ENCODE measurements at places on chromosomes 6 and 20. TPM values are rescaled to one million over a fixed set of nuclear protein-coding genes. Genes with fewer than 3 reads are reported as not detected.

MRS2 gene
- polyA plus RNA-seq: 14.5 TPM

SLC17A2 gene
- polyA plus RNA-seq: 32.3 TPM

HIVEP2 gene
- polyA plus RNA-seq: 1.0 TPM

SGK1 gene
- polyA plus RNA-seq: 28.0 TPM

ADGRF1 gene
- polyA plus RNA-seq: 0.01 TPM

RBM24 gene
- polyA plus RNA-seq: 0.29 TPM

PRDM13 gene
- not detected for polyA plus RNA-seq

HEY2 gene
- polyA plus RNA-seq: 1.4 TPM

METTL24 gene
- polyA plus RNA-seq: 0.23 TPM

GGT7 gene
- 3.7 TPM for polyA plus RNA-seq

SPINT4 gene
- polyA plus RNA-seq: not detected

RAD21L1 gene
- polyA plus RNA-seq: not detected

DNA sequence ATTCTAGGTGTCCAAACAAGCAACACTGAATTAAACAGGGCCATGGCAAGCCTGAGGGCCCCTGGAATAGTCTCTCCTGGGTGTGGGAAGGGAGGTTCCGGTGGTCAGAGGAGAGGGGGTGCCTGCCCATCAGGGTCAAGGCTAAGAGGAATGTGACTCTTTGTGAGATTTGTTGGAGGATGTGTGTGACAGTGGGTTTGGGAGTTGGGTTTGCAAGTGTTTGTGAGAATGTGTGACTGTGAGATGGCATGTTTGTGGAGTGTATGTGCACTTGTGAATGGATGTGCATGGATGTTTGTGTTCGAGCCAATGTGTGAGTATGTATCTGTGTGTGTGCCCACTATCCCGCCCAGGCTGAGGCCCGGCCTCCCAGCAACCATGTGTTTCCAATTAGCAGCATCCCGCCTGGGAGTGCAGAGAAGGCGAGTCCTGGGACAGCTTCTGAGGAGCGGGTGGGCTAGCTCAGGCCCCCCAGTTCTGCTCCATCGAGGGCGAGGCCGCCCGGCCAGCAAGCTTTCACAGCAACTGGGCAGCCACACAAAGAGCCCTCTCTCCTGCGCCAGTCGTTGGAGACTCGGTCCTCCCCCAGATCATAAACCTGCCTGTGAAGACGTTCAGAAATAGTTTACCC, 12.6 kb downstream of the FOXC1 start:
- DNase-seq: no peak

DNA sequence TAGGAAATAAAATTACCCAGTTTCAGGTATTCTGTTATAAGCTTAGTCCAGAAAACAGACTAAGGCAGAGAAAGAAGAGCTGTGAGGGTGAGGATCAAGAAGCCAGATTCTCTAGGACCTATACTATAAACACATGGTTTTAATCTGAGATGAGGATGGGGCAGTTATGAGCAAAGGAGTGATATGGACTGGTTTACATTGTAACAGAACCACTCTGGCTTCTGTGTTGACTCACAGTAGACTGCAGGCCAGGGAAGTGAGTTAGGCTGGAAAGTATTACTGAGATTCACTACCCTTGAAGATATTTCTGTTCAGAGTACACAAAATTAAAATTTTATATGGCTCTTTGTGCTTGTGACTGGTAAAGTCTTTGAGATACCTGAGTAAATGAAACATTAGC, 3.2 kb upstream of the RWDD1 start:
- DNase-seq: no peak

GRCh38 chr6:35757456-35758123, 18.8 kb upstream of the CLPSL2 start:
- DNase-seq: no peak

- DNase-seq: no peak
These were observed 83.9 kb upstream of the GPR6 start for GRCh38 chr6:109894181-109894580.

- no peak for DNase-seq
These were observed 20.3 kb upstream of the DYNLRB1 start for GRCh38 chr20:34495916-34496315.

GRCh38 chr6:90227673-90228072, 69.0 kb downstream of the BACH2 start:
- DNase-seq: no peak

DNA sequence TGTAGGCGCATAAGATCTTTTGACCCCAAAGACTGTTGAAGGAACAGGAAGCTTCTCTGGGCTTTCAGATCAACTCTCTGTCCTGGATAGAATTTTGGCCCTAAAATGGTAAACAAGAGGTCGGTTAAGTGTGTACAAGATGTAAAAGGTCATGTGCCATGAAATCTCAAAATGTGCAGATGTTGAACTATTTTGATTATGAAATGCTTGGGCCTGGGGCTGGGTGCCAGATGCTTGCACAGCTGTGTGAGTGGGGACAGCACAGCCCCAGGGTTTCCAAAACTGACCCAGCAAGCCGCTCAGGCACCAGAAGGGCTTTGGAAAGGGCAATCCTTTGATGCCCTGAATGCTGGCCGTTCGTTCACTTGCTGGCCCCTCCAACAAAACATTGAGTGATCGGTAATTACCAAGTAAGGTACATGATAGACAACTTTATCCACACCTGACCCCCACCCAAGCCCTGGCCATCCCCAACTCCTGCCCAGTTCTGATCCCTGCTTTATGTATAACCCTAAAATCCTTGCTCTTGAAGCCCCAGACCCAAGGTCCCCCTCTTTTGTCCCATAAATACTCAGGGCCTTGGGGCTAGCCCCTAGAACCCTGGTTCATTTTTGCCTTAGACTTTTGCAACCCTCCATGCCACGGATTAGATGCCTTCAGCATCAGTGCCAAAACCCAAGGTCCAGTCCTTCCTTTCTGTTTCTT, 1.9 kb downstream of the TMEM239 start:
- DNase-seq: no peak

DNA sequence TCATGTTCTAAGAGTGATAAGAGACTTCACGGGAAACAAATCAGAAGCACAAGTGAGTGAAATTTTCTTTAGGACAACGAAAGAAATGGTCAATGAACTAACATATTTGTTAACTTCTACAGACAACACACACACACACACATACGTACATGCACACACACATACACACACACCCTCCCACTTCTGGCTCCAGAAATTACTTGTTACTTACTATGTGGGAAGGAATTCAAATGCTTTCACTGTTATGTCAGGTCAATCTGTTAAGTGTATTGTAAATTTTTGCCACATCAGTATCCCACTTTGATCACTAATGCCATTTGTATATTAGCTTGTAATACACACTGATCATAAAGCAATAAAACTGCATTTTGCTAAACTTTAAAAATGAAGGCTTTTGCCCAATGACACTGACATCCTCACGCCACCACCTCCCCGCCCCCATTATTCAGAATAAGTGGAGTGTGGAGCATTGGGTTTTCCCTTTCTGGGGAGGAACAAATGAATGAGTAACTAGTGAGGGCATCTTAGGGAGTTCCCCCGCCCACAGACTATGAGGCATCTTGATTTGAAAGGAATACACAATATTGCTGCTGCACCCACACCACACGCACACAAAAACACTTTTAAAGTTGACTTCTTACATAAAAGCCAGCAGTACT, 76.2 kb downstream of the ATXN1 start:
- DNase-seq: no peak

DNA sequence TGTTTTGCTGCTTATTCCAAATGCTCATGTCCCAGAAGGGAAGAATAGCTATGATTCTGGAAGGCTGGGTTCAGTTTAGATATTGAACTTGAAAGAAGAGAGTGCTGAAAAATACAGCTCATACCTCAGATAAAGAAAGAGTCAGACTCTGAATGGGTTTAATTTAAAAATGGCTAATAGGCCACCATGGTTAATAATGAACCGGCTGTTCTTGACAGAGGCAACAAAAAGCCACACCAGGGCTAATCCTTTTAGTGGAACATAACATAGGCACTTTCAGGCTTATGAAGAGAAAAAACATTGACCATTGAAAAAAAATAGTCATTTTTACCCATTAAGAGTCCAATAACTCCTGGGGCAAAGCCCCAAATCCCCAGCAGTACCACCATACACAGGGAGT, 59.4 kb downstream of the TNFRSF21 start:
- DNase-seq: no peak

- DNase-seq: no peak
These were observed 9.7 kb downstream of the NOL7 start for GRCh38 chr6:13624871-13625288.

GRCh38 chr6:117615750-117616390, 13.6 kb upstream of the GOPC start:
- no peak for DNase-seq

GRCh38 chr20:37095108-37095598, 644 bp downstream of the RBL1 start:
- peak; percentile 38 for DNase-seq

DNA sequence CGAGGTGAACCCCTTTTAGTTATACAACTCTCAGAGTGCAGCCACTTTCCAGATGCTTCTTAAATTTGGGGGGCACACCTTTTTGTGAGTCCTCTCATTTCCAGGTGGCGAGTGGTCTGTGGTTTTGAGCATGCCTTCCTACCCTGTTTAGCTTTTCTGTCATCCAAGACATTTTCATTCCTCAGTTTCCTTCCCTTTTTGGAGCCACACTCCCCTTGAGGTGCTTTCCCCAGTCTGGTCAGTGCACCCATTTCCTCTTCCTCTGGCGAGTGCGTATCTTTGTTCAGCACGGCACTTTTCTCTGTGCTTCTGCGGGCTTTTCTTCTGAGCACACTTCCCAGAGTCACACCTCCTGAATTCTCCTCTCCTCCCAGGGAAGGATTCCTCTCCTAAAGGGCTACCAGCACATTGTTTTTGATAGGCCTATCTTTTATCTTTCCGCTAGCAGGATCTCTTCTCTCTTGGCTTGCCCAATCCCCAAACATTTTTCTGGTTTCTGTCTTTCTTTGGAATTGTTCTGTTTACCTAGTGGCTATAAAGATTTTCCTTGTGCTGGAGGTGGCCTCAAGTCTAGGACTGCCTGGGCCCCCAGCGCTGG, 1.4 kb downstream of the PHF20 start:
- DNase-seq: no peak

- DNase-seq: no peak
These were observed 12.2 kb downstream of the RAET1G start for GRCh38 chr6:149910721-149911151.

DNA sequence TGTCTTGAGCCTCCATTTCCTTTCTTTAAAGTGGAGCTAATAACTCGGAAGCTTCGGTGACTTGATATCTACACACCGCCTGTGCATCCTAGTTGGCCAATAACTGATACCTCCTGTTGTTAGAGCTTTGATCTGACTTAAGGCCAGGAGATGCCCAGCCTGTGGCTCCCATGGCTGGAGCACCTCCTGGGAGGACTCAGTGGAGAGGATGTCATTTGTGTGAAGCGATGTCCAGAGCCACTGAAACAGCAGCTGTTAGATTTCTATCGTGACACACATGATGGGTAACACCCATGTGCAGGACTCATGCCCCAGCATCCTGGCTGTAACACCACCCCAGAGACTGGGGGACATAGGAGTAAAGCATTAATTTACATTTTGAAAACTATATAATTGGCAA, 30.8 kb downstream of the SDCBP2 start:
- DNase-seq: no peak

- DNase-seq: no peak
These were observed 181.0 kb downstream of the LRFN2 start for GRCh38 chr6:40406175-40406574.

GRCh38 chr6:18241208-18242038, 22.9 kb downstream of the DEK start:
- no peak for DNase-seq

GRCh38 chr6:89542081-89542857, 96.3 kb downstream of the LYRM2 start:
- no peak for DNase-seq

DNA sequence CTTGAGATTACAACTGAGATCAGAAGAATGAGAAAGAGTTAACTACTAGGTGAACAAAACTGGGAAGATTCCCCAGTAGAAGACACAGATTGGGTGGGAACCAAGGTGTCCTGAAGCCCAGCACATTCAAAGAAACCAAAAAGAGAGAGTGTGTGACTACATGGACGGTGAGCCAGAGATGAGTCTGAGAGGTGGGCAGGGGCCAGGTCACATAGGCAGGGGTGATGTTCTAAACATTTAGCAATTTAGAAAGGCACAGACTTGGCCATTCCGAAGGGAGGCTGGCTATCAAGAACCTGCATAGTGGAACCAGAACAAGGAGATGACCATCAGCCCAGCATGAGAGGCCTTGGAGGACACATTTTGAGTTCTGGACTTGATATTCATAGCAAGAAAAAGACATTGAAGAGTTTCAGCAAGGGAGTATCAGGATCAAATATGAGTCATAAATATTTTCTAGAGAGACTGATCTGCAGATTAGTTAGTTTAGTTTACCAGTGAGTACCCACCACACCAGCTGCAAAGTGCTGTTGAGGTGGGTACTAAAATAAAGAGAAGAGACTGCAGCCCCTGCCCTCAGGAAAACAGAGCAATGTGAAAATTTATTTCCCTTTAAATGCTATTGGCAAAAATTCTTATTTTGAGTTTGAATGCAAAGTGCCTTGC, 340.5 kb upstream of the PRDM1 start:
- DNase-seq: no peak

- DNase-seq: no peak
These were observed 108.1 kb downstream of the BCKDHB start for GRCh38 chr6:80214436-80215022.

GRCh38 chr6:27532820-27533538, 60.1 kb upstream of the ZNF184 start:
- no peak for DNase-seq

GRCh38 chr6:30122515-30122914, 9.6 kb upstream of the TRIM31 start:
- DNase-seq: no peak

DNA sequence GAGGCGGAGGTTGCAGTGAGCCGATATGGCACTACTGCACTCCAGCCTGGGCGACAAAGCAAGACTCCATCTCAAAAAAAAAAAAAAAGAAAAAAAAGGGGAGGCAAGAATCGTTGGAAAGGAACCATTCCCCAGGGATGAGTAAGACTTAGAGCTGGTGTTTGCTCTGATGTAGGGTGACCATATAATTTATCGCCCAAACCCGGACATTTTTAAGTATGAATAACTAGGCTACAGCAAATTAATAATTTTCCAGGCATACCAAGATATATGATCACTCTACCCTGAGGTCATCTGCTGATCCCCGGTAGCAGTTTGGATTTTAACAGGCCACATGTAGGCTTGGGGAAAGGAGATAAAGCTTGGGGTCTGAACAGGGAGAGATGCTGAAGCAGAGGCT, 260.9 kb downstream of the BTBD9 start:
- no peak for DNase-seq

- no peak for DNase-seq
These were observed 100.3 kb downstream of the EDN3 start for GRCh38 chr20:59400708-59401107.

GRCh38 chr6:114564302-114564933, 221.6 kb upstream of the HS3ST5 start:
- no peak for DNase-seq

Measured in liver (tissue), 10 donors.